ENCODE measurements at places on chromosomes 2 and 18.

DNA sequence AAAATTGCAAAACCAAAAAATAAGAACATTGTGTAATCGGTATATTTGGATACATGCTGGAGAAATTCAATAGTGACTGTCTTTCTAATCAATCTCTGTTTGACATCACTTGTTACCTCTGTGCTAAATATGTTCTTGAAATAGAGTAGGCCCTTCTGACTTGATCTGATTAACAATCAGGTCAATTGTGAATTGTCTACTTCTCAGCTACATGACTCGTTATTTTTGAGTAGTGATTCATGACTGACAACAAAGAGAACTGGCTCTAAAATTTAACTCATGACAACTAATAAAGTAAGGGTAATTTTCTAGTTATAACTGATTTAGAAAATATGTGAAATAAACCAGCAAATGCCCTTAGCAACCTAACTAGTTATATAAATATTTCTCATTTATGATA lies 312.1 kb downstream of the TMX3 start:
- no peak for DNase-seq

DNA sequence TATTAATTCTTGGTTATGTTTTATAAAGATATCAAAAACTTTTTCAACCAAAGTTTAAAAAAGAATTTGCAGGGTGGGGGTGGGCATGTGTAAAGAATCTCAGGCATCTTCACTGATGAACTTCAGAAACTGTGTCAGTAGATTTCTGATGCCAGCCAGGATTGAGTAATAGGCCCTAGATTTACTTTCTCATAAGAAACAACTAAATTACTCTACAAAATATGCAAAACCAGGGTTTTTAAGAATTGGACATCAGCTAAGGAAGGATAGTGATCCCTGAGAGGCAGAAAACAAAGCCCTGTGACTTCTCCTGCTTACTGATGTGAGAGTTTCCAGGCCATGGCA lies 11.9 kb upstream of the IL1R1 start:
- no peak for DNase-seq

- DNase-seq: no peak
Observed at GRCh38 chr2:232744963-232745362, 31.4 kb downstream of the KCNJ13 start.

DNA sequence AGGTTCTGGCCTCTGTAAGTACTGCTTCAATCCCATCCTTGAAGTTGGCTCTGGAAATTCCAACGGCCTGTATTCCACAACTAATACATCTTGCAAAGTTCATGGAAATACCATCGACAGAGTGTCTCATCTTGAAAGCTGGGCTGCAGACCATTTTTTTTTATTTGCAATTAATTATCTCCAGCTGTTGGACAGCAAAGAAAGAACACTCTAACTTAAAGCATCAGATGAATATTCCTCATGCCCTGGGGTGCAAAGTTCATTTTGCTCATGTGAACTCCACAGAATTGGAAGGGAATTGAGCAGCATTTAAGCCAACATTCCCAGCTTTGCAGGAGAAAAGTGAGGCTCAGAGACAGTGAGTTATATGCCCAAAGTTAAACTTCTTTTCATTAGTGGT lies 96.5 kb upstream of the PIEZO2 start:
- DNase-seq: no peak

GRCh38 chr2:121187982-121188411 lies 97.0 kb downstream of the TFCP2L1 start:
- no peak for DNase-seq

DNA sequence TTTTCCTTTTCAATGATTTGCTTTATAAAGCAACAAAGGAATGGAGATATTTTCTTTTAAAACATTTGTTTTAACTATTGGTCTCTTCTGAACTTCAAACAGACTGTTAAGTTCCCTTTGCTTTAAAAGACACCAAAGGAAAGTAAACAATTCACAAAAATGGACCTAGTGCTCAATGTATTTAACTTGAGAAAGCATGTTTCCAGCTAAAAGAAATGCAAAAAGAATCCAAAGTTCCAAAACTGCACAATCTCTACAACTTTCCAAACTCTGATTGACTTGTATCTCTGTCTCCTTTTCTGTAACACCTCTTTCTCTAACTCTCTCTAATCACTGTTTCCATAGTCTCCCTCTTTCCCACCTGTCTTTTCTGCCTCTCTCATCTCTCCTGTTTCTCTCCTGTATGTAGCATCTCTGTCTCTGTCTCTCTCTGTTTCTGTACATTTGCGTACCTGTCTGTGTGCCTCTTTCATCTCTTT lies 295.7 kb upstream of the SESTD1 start:
- no peak for DNase-seq

GRCh38 chr18:58181988-58182387 lies 138.0 kb downstream of the NEDD4L start:
- DNase-seq: no peak

- no peak for DNase-seq
Observed at GRCh38 chr2:29066271-29066860, 8.0 kb downstream of the PCARE start.

DNA sequence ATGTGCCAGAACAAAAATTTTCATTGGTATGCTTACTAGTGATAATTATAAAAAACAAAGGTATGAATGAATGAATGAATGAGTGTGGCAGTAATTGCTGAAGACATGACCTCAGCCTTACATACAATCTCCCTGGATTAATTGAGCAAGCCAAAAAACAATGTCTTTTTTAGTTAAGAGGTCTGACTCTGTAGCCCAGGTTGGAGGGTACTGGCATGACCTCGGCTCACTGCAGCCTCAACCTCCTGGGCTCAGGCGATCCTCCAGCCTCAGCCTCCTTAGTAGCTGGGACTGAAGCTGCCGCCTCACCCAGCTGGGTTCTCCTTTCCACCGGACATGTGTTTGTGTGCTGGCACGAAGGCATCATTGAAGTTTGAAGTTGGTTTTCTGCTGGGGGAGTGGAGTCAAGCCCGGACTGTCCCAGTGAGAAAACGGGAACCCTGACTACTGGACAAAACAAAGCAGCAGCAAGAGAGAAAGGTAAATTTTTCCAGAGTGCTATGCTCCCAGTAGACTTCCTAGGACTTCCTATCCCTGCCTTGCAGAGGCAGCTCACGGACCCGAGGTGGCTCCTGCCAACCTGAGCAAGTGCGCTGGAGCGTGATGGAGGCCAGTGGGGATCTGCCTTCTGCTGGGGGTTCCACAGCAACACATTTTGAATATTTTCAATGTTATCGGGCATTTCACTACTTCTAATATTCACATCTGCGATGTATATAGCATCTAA lies 6.4 kb upstream of the IMP4 start:
- no peak for DNase-seq

DNA sequence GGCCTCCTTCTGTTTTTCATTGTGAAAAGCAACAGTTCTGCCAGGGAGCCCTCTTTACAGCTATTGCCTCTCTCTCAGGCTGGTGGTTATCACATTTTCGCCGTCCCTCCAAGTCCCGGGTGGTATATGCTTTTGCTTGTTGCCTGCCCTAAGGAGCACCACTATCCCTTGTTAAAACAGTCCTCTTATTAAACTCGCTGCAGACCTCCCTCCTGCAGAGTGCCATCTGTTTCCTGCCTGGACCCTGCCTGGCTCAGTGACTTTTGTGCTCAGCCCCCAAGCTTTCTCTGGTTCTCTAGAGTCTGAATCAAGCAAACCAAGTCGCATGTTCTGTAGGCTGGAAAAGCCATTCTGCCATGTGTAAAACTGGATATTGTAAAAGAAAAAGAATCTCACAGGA lies 72.1 kb upstream of the FHL2 start:
- DNase-seq: no peak

All from activated CD8-positive, alpha-beta memory T cell treated with anti-CD3 and anti-CD28 coated beads for 48 hours (primary cell).